Endothelial cell of umbilical vein (primary cell): ENCODE measurements at places on chromosomes 3 and 15. TPM values are rescaled to one million over a fixed set of nuclear protein-coding genes. Genes with fewer than 3 reads are reported as not detected.

DNA sequence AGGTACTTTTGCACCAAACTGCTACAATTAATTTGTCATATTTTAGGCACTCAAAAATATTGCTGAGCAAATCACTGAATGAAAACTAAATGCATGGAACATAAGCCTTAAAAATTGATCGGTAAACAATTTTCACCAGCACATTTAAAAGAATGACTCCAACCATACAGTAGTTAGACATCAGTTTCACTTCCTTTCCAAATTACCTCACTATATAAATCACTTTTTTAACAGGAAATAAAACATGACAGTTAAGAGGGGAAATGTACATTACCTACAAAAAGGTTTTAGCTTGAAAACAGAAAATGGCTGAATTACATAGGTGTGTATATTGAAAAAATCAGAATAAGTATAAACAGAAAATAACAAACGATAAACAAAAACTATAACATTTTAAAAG is 108.4 kb downstream of the SERPINI1 start:
- H3K36me3 ChIP-seq, result no peaks in the 10 kb centered on the region
- no peaks in the 10 kb centered on the region for H3K27me3 ChIP-seq
- H3K4me3 ChIP-seq, result no peak overlapping the region
- no peaks in the 10 kb centered on the region for H3K4me1 ChIP-seq
- H3K27ac ChIP-seq, result no peak overlapping the region

DNA sequence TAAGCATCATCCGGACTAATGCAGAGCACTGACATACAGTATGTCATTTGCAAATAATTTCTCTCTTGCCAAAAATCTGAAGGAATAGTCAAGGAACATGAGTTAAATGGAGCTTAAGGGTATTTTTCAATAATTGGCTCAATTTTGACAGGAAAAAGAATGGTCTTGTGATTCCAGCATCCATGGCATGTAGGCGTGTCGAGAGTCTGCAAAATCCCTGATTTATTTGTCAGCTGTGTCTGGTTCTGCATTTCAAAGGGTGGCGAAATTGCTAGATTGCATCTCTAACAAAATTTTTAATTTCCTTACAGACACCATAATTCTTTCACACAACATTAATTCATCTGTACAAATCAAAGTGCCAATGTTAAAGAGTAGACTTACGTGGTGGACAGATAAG is 65.4 kb upstream of the TBC1D23 start:
- DNase-seq, result no peak
- H3K27me3 ChIP-seq, result no peaks in the 10 kb centered on the region
- H3K36me3 ChIP-seq, result no peaks in the 10 kb centered on the region
- H3K4me1 ChIP-seq, result no peaks in the 10 kb centered on the region
- H3K4me3 ChIP-seq, result no peak overlapping the region

DNA sequence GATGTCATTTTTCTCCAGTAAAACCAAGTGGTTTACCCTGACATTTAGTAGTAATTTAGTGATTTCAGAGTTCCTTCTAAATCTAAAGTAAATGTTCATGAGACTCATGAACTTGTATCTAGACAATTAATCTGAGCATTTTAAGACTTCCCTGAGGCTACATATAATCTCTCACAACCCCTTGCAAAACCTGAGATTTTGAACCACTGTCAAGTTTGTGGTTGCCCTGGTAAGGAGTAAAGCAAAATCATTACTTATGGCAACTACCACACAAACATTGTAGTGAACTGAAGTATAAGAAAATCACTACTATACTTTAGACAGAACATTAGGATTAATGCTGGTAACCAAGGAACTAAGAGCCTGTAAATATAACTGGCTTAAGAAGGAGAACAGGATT is 370.2 kb downstream of the TIGIT start:
- no peak overlapping the region for H3K27ac ChIP-seq
- no peak overlapping the region for H3K4me3 ChIP-seq
- H3K27me3 ChIP-seq, result no peaks in the 10 kb centered on the region
- no peaks in the 10 kb centered on the region for H3K36me3 ChIP-seq
- DNase-seq, result no peak
- H3K4me1 ChIP-seq, result peaks cover 6% of the 10 kb centered on the region

DNA sequence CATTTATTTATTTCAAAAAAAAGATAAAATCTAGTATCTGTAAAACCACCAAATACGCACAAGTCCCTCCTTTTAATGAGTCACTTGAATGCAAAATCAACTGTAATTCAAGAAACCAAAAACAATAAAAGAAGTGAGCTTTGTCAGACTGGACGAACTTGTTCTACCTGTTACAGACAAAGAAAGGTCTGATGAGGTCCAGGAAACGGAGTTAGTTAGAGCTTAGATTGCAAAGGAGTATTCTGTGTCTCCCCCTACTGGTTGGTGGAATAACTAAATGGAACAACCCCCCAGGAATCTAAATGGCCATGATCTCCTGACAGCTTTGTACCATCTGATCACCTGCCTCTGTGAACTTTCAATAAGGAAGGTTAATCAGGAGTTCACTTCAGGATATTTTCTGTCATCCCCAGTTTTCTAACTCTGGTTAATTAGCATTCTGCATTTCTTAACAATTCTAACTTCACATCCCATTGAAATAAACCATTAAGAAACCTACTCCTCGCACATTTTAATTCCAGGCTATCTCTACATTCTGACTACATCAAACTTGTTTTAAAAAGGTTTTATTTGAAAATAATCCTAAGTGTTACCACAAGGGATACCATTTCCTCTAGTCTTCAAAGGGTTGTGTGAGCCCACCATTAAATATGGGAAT is 333.0 kb upstream of the SATB1 start:
- DNase-seq, result no peak
- H3K27me3 ChIP-seq, result no peaks in the 10 kb centered on the region
- H3K4me1 ChIP-seq, result no peaks in the 10 kb centered on the region
- H3K4me3 ChIP-seq, result no peak overlapping the region

GRCh38 chr3:122493296-122493695 is 21.4 kb downstream of the KPNA1 start:
- peaks cover 10% of the 10 kb centered on the region for H3K36me3 ChIP-seq
- no peak overlapping the region for H3K4me3 ChIP-seq
- no peak overlapping the region for H3K27ac ChIP-seq
- no peaks in the 10 kb centered on the region for H3K27me3 ChIP-seq
- no peak for DNase-seq

DNA sequence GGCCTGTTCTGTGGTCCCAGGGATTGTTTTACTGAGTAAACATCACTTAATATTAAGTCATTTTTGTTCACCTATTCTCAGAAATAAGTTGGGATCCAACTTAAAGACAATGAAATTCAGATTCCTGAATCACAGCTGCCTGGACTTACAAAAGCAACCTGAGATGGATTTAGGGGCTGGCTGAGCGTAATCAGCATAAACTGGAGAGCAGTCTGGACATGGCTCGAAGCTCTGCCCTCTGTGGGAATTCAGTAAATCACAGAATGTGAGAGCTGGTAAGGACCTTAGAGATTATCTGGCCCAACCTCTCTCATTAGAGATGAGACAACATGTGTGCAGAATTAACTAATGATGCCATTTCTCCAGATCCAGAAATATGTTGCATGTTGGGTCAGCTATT is 23.7 kb downstream of the CCDC80 start:
- no peak overlapping the region for H3K27ac ChIP-seq
- H3K27me3 ChIP-seq, result no peaks in the 10 kb centered on the region
- peaks cover 7% of the 10 kb centered on the region for H3K4me1 ChIP-seq
- H3K36me3 ChIP-seq, result peaks cover 8% of the 10 kb centered on the region
- no peak for DNase-seq

TLR9 gene
- 0.07 TPM in 1 of 2 replicates, not detected in the other for total RNA-seq

SNX22 gene
- total RNA-seq, result 0.14 and 0.73 TPM in 2 replicates

MYL3 gene
- not detected in 2 replicates for total RNA-seq

GNB5 gene
- 16.8 and 19.1 TPM in 2 replicates for total RNA-seq

PRSS50 gene
- not detected in 2 replicates for total RNA-seq

ROPN1 gene
- total RNA-seq, result not detected in 2 replicates
